ENCODE measurements at places on chromosomes 5 and 9.

DNA sequence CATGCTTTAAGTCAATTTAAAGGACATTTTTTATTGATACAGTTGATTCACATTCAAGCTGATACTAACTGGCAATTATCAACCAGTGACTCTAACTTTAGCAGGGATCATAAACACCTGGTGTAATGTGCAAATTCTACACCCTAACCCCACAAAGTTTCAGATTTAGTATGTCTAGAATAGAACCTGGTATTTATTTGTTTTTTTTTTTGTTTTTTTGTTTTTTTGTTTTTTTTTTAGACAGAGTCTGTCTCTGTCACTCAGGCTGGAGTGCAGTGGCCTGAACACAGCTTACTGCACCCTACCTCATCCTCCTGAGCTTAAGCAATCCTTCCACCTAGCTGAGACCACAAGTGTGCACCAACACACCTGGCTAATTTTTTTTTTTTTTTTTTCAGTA, 311.2 kb upstream of the SEMA6A start:
- no peak for DNase-seq

DNA sequence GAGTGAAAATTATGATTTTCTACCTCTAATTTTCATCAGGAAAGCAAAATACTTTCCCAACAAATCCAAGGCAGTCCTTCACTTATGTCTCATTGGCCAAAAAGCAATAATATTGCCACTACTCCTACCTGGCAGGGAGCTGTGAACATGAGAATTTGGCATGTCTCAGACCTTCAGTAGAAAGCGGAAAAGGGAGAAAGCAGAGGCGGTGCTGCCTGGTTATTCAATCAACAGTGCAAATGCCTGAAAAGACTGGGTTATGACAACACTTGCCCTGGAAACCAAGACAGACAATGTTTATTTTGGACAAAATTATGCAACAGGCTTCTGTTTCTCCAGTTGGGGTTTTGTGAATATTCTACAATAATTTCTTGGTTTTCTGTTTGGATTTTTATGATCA, 194.4 kb downstream of the TAF11L14 start:
- no peak for DNase-seq

DNA sequence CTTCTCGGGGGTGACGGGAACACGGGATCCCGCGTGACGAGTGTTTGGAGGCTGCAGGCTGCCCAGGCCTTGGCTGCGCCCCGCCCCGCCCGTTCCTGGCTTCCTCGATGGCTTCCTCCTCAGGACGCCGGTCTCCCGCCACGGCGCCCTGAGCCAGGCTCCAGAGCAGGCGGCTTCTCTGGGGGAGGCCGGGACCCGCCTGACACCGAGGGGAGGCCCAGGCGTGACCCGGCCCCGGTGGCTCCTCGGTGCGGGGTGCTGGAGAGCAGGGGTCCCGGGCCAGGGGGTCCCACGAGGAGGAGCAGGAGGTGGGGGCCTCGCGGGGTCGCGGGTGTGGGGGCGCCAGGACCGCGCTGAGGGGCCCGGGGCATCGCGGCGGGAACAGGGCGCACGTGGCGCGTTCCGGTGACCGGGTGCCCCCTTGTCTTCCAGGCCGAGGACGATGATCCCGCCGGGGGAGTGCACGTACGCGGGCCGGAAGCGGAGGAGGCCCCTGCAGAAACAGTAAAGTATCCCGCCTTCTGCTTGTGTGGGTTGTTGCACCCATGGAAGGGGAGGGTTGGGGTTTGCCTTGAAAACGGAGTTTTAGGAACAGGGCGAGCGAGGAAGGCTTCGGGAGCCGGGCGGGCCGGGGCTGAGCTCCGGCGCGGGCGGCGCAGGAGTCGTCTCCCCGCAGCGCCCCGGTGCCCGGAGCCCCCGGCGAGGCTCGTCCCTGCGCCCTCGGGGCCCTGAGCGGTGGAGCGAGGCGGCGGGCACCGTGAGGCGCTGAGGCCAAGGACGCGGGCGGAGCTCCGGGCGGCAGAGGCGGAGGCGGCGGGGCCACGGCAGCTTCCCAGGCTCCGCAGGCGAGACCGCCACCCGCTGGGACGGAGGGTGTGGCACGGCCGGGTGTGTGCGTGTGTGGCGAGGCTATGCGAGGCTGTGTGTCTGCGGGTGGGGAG, 22.2 kb downstream of the AHRR start:
- DNase-seq = no peak

GRCh38 chr9:95669253-95669652, 152.5 kb upstream of the PTCH1 start:
- DNase-seq = no peak

GRCh38 chr9:98719055-98719454, 10.3 kb upstream of the GABBR2 start:
- no peak for DNase-seq

DNA sequence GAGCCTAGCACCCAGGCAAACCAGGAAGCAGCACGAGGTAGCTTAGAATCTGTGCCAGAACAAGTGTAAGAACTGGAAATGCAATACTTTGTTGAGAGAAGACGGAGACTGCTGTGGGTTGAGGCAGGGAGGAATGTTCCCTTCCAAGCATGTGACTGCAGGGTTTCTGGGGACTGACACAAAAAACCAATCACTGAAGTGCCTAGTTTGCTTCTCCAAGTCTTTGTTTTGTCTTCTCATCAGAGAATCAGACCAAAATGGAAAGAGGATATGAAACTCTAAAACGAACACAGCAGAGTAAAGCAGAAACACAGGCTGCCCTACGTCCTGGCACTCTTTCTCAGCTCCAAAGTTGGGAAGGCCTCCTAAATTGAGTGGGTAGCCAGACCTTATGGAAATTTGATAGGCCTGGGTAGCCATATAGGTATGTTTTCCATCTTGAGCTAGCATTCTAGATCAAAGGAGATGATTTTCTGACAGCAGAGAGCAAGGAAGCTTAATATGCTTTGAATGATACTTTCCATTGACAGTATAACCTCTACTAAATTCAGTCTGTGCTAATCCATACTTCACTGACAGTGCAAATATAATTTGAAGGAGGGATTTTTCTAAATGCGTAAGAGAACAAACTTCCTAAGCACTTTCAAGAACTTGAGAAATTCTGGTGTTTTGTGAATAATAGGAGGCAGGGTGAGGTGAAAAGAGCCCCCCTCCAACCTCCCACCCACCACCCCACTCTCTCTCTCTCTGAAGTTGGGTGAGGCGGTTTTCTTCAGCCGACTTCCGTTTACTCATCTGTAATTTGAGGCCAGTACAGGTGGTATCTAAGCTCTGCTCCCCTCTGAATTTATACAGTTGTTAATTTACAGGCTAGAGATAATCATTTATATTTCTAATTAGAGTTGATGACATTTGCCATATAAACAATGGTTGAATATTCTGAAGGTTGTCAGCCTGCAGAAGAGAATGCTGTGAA, 5.5 kb downstream of the ADRB2 start:
- DNase-seq = no peak

DNA sequence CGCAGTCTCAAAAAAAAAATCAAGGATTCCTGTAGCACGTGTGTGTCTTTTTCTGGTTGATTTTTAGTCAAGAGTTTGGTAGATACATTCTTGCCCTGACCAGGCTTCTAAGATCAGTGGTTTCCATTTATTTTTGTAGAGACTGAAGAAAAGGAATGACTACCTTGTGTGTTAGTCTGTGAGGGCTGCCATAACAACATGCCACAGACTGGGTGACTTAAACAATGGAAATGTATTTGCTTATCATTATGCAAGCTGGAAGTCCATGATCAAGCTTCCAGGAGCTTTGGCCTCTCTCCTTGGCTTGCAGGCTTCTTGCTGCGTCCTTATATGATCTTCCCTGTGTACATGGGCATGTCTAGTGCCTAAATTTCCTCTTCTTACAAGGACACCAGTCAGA, 127.0 kb downstream of the CCDC192 start:
- DNase-seq = no peak

GRCh38 chr5:96919754-96920197, 16.1 kb upstream of the LNPEP start:
- DNase-seq = no peak
